ENCODE measurements at places on chromosomes 7 and 10.

- DNase-seq: no peak
Measured at GRCh38 chr10:130767116-130767730, 544.3 kb downstream of the TCERG1L start.

- no peak for DNase-seq
Measured at GRCh38 chr7:104074529-104074928, 85.1 kb upstream of the RELN start.

- no peak for DNase-seq
Measured at GRCh38 chr10:51288511-51288910, 214.2 kb downstream of the PRKG1 start.

DNA sequence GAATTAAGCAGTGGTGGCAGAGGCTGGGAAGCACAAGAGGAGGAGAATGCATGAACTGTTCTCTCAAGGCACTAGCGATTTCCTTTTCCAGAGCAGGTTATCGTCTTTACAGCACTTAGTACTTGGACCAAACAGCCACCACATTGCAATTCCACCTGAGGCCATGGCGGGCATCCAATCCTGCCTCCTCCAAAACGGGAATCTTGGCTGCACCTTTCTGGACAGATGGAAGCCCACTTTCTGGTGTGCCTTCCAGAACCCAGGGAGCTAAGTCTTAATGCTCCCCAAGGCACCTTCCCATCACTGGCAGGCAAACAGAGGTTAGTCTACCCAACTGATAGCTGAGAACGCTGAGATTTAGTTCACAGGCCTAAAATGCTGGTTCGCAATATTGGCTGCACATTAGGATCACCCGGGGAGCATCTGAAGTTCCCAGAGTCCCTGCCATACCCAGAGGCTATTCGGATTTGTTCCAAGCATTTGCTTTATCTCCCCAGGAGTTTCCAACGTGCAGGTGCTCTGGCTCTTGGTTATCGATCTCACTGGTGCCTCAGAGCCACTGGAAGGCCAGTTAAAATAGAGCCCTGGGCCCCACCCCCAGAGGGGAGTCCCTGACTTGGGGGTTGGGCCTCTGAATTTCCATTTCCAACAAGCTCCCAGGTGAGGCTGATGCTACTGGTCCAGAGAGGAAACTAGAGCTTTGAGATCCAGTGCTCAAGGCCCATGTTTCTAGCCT is 62.2 kb downstream of the KCNMA1 start:
- DNase-seq: no peak

- DNase-seq: no peak
Measured at GRCh38 chr10:132960071-132960472, 17.7 kb upstream of the CFAP46 start.

DNA sequence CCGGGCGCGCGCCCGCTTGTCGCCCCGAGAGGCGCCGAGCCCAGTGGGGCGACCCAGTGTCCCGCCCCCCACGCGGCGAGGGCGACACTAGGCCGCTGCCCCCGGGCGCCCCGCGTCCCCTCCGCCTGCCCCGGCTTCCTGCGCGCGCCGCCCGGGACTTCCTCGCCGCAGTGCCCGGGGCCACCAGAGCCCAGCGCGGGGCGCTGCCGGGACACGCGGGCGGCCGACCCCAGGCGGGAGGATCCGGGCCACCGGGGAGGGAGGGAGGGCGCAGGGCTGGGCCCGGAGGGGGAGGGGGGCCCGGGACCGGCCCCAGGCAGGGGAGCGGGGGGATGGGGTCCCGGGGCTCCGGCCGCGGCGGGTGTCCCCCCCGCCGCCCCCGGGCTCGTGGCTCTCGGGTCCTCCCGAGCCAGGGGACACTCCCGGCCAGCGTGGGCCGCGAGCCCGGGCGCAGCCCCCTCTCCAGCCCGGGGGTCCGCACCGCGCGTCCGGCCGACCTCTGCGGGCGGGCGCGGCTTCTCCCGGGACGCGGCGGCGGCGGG is 435 bp upstream of the PWWP2B start:
- peak; percentile 71 for DNase-seq

- no peak for DNase-seq
Measured at GRCh38 chr10:46308666-46309450, 22.1 kb downstream of the ANTXRL start.

DNA sequence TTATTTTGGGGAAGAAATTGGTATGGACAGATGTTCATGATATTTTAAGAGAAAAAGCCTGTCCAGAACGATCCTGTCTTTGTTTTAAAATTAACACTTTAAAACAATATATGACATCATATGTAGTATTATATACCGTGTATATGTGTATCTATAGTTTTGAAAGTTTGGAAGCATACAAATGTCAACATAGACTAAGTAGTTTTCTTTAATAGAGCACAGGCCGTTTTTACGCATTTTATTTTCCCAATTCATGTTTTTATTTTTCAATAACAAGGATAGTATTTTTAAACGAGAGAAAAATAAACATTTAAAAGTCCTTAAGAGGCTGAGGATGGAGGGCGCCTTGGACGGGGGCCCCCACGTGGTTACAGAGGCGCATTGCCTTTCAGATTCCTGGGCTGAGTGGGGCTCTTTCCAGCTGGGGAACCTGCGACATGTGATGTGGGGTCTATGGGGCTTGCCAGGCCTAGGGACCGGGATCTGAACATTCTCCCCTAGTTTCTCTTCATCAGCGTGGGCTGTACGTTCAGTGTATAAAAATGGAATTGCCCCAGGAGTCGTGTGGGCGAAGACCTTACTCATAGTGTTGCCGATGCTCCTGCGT is 127.8 kb upstream of the ZNF746 start:
- peak; percentile 66 for DNase-seq

GRCh38 chr10:75469006-75469616 is 37.7 kb downstream of the LRMDA start:
- DNase-seq: no peak

DNA sequence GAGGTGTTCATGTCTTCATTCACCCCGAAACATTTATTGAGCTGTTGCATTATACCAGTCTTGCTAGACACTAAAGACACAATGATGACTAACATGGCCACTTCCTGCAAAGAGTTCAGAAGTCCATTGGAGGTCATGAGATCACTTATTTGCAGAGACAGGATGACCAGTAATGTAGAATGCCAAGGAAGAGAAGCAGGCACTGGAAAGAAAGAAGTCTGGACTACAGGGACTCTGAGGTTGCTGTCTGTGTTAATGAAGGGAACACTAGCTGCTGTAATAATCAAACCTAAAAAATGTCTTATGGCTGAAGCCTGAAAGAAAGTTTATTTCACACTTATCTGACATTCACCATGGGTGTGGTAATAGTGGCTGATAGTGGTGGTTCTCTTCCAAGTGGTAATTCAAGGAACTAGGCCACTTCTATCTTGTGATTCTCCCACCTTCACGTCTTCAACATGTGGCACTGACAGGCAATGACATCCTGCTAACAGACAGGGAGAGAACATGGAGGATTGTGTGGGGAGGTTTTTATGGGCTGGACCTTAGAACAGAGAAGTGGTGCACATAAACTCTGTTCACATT is 89.2 kb upstream of the MKLN1 start:
- no peak for DNase-seq

- DNase-seq: no peak
Measured at GRCh38 chr7:33667196-33667595, 238.1 kb upstream of the BMPER start.

- DNase-seq: no peak
Measured at GRCh38 chr7:157840914-157841772, 504.3 kb downstream of the DNAJB6 start.

DNA sequence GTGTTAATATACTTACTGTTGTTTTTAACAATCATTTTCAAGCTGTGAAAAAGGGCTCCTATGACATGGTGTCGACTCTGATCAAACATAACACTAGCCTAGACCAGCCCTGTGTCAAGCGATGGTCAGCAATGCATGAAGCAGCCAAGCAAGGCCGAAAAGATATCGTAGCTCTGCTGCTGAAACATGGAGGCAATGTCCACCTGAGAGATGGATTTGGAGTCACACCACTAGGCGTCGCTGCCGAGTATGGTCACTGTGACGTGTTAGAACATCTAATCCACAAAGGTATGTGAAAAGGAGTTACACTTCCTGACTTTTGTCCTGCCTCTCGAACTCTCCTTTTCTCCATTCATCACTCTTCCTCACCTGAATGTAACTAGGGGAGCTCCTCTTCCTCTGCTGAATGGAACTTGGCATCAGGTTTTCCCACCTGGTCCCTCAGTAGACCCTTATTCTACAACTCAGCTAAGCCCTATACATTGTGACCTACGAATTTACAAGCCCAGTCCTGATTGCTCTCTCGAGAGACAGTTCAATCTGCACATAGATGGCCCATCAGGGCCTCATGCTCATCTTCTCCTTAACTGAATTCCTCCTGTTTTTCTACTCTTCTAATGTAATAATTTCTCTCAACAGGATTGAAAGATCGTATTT is 23.0 kb downstream of the ASB15 start:
- peak; percentile 55 for DNase-seq

DNA sequence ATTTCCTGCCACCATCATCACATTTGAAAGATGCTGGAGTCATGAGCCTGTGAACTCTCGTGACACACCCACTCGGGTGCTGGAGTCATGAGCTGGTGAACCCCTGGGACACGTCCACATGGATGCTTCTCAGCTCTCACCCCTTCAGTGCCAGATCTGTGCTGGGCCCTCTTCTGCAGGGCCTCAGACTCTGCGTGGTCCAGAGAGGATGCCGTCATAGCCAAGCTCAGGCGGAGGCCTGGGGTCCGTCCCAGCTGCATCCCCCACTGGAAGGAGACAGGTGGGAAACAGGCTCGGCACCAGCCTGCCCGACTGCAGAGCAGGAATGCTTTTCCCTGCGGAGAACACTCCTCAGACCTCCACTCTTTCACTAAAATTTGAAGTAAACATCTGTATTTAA is 156.5 kb upstream of the PPP2R2D start:
- no peak for DNase-seq

DNA sequence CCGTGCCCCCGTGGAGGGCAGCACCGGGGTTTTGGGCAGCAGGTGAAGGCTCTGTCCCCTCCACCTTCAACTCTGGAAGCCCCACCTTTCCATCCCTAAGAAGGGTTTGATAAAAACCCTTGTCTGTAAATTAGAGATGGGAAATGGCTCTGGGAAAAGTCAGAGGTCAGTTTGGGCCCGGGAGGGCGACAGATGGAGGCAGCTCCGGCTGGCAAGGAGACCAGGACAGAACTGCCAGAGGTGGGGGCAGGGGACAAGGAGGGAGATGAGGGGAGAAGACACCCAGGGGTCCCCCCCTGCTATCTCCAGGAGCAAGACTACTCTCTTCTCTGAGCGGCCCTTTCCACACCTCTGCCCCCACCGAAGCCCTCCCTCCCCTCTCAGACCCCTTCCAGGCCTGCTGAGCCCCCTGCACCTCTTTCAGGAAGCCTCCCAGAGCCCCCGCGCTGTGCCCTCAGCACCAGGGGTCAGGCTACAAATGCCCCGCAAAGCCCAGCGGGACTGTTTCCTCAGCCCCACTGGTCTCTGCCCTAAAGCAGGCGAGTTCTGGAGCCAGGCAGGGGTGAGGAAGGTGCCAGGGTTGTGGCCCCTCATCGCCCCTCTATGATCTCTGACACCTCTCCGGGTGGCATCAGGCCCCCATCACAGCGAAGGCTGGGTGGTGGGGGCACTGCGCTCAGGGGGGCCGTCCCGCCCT is 980 bp upstream of the SH2B2 start:
- no peak for DNase-seq

- no peak for DNase-seq
Measured at GRCh38 chr7:157523766-157524421, 187.1 kb downstream of the DNAJB6 start.

DNA sequence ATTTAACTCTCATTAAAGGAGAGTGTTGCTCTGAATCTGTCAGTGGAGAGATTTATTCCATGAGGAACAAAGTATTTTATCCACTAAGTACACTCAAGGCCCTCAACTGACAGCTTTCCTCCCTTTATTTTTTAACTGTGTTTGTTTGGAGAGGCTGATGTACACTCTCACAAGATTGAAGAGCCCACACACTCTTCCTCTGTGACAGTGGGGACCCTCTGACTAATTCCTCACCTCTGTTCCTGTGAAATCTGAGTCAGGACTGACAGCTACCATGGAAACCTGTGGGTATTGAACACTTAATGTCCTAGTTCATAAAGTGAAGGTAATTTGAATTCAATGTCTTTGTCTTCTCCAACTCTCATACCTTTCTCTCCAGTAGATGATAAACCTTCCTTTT is 189.8 kb upstream of the PITRM1 start:
- DNase-seq: no peak

DNA sequence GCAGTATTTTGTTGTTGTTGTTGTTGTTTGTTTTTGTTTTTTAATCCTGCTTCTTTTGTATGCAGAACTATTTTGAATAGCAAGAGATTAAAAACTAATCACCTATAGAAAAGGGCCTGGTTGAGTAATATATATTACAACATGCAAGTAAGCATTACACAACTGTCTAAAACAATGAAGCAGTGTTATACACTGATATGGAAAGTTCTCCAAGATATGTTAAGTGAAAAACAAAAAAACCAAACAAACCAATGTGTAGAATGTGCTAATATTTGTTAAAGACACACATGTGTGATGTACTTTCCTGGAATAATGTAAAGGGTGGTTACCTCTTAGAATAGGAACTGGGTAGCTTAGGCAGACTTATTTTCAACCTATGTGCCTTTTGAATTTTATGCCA is 117.4 kb downstream of the ZNF365 start:
- DNase-seq: no peak

DNA sequence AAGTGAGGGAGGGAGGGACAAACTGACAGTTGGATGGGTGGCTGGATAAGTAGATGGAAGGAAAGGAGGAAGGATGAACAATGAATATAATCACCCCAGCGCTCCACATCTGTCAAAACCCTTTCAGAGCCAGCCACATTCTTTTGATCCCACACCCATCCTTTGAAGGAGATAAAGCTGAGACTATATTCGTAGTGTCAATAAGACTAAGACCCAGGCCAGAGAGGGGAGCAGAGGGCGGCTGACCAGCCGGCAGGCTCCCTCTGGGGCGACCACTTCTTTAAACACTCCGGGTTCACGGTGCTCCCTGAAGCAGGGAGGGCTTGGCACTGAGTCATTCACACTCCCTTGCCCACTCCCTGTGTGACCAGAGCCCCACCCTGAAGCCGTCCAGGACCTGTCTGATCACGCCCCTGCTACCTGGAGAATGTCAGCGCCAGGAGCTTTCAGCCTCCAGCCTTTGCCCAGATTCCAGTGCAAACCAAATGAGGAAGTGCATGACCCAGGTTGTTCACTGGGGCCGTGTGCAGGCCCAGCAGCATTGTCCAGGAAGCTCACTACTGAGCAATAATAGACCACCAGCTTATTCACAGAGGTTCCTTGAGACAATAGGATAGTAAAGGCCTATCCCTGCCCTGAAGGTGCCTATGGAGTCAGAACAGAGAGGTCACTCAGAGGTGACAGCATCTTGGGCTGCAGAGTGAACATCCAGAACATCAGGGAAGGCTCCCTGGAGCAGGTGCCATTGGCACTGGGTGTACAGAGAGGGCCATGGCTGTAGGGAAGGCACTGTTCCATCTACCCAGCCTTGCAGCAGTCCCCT is 34.4 kb downstream of the UNC5B start:
- DNase-seq: no peak

GRCh38 chr10:91681361-91682276 is 48.7 kb upstream of the PPP1R3C start:
- no peak for DNase-seq

All from activated naive CD4-positive, alpha-beta T cell treated with anti-CD3 and anti-CD28 coated beads, Interleukin-2, amount 50 U/mL, for 16 hours (primary cell).